ENCODE measurements at places on chromosomes 6 and 20. TPM values are rescaled to one million over a fixed set of nuclear protein-coding genes. Genes with fewer than 3 reads are reported as not detected.

PLEKHG1 gene
- total RNA-seq: 21.6 TPM

ENPP3 gene
- total RNA-seq: 0.94 TPM

ANKRD6 gene
- 9.3 TPM for total RNA-seq

HLA-DRB1 gene
- 56.2 TPM for total RNA-seq

SLC22A23 gene
- 22.5 TPM for total RNA-seq

SRSF12 gene
- 3.4 TPM for total RNA-seq

ZFP64 gene
- total RNA-seq: 9.3 TPM

Measured in omental fat pad (tissue), 4 donors.